ENCODE measurements at places on chromosomes 12 and 14.
A peak's percentile ranks its signal among the peaks of the same experiment; 100 is the strongest.

DNA sequence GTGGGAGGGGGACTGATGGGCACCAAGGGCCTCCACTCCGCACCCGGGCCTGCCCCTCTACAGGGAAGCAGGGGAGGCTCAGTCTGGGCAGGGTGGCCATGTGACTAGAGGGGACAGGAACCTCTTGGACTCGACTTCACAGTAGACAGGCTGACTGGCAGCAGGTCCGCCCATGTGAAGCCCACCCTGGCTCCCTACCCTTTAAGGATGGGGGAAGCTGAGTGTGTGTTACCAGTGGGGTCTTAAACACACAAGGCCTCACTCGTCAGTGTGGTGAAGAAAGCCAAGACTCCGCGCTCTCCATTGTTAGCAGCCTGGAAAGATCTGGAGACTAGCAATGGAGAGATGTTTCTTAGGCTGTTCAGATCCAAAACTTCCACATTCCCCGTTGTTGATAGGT is 52.4 kb downstream of the ANAPC7 start:
- no peak for DNase-seq

- no peak for DNase-seq
Observed at GRCh38 chr14:95190857-95191256, 33.5 kb upstream of the DICER1 start.

DNA sequence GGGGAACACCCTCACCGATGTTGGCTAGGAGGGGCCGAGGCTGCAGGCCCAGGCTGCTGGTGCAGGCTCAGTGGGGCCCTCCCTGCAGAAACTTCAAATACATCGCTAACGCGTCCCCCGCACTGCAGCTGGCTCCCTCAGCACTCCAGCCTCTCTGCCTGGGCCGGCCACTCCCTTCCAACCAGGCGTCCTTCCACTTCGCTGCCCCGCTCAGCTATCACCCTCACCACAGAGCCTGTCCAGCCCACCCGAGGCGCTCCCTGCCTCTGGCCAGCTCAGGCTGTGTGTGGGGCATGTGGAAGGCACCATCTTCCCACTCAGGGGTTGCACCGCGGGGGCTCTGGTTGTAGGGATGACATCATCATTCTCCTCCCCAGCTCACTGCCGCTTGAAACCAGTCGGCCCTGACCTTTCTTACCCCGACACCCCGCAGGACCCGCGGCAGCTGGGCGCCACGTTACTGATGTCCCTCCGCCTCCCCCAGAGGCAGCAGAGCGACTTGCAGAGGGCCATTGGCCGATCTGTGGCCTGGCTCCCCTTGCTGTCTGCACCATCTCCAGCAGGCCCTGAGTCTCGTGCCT is 199.9 kb upstream of the RTL1 start:
- no peak for DNase-seq

DNA sequence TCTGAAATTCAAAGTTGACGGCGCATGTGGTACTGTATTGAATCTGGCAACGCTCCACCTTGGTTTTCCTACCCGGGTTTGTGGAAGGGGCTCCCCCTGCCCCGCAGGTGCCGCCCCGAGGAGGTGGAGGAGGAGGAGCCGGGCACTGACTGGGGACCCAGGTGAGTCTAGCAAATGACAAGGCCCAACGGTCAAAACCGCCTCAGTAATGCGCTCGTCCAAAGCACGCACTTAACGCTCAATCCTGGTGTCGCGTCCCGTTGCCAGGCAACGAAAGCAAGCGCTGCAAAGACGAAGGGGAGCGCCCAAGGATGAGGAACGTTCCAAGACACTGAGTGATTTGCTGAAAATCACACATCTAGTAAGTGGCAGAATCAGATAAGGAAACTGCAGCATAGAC is 24.0 kb upstream of the CLEC4E start:
- DNase-seq = no peak

- no peak for DNase-seq
Observed at GRCh38 chr12:131830914-131831571, 2.9 kb downstream of the MMP17 start.

DNA sequence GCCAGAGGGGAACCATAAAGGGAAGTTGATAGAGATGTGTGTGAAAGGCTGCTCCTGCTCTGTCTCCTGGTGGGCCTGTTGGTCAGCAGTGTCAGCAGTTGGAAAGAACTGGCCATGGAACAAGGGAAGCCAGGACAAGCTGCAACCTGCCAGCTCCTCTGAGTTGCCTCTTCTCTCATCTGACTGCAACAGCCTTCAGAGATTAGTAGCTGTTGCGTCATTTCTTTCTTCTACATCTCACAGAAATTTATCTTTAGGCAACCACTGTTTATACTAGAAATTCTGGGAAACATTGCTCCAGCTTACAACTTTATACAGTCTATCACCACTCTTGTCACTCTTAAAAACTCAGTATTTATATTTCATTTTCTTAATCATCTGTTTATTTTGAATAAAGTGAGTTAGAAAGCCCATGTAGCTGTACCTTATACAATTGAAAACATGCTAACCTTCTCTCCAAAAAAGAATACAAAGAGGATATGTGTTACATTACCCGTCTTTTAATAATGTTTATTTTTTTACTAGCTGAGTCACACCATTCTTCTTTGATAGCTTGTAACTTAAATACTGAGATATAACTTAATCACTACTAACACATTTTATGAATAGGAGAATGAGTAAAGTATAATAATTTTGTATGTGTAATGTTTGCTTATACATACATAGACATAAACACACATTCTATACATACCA is 224.2 kb downstream of the LRFN5 start:
- DNase-seq = no peak

- no peak for DNase-seq
Observed at GRCh38 chr14:55533960-55534359, 46.0 kb upstream of the KTN1 start.

DNA sequence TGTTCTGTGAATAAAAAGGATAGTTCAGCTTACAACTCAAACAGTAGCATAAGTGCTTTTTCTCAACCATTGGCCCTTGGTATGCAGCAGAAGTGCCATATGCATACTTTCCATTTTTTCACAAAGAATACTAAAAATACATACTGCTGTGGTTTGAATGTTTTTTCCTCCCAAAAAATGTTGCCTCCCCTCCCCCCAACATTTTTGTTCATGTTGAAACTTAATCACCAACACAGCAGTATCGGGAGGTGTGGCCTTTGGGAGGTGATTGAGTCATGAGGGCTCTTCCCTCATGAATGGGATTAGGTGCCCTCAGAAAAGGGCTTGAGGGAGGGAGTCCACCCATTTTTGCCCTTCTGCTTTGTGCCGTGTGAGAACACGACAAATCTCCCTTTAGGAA is 198.6 kb downstream of the ESR2 start:
- peak; percentile 3 for DNase-seq

- DNase-seq = no peak
Observed at GRCh38 chr12:131250028-131250950, 296.6 kb downstream of the ADGRD1 start.

- DNase-seq = no peak
Observed at GRCh38 chr14:94926176-94926575, 156.3 kb upstream of the GSC start.

DNA sequence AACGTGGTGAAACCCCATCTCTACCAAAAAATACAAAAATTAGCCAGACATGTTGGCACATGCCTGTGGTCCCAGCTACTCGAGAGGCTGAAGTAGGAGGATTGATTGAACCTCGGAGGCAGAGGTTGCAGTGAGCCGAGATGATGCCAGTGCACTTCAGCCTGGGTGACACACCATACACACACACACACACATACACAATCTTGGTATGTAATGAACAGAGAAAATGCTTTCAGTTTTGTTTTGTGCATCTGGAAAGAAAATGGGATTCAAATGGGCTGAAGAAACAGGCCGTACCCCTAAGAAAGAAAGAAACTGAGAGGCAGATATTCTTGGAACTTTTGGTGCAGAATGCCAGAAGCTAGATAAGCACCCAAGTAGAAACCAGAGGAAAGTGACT is 107.2 kb downstream of the PDE3A start:
- DNase-seq = no peak

- no peak for DNase-seq
Observed at GRCh38 chr12:12156116-12156515, 85.4 kb downstream of the BCL2L14 start.

DNA sequence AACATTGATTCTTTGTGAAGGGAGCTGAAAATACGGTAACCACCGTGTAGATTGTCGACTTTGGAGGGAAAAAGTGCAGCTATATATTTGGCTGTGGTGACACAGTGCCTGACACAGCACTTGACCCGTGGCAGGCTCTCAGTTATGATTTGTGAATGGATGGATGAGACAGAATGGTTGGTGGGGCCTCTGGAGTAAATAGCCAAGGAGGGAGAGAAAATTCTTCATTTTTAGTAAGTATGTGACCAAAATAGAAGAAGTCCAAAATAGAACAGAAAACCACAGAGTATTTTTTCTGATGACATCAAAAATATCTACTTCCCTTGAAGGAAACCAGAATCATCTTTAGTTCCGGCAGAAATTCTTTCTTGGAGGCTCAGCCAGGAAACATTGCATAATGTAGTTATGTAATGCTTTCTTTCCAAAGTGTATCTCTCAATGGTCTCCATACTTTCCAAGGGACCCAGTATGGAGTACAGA is 82.0 kb upstream of the WSCD2 start:
- DNase-seq = no peak
